ENCODE measurements at places on chromosomes 2 and 18.

GRCh38 chr2:96423291-96423690 lies 81.9 kb downstream of the NEURL3 start:
- DNase-seq, result no peak

DNA sequence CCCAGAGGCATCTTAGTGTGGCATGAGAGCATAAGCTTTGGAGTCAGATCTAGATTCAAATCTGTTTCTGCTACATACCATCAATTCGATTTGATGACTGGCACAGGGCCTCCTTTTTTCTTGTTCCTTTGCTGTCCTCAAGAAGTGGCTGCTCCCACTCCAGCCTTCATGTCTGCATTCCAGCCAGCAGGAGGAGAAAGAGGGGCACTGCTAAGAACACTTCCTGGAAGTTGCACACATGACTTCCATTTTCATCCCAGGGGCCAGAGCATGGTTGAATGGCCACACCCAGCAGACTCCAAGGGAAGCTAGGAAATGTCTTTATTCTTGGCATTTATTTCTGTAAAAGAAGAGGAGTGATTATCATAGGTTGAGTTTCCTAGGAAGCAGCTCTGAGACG lies 50.4 kb downstream of the EML6 start:
- no peak for DNase-seq

DNA sequence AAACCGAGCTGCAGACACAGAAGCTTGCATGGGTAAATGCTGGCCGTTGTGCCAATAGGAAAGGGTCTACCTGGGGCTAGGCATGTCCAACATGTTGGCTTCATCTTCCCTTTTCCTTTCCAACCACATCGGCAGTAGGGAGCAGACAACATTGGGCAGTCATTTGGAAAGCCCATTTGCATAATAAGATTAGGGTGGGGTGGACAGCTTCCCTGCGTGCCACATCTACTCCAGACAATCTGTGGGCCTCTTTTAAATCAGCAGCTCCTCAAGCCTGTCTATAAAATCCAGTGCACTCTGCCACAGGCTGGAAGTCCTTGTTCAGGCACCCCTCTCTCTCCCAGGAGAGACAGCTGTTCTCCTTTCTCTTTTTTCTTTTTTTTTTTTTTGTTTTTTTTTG lies 203.6 kb upstream of the KYNU start:
- no peak for DNase-seq

DNA sequence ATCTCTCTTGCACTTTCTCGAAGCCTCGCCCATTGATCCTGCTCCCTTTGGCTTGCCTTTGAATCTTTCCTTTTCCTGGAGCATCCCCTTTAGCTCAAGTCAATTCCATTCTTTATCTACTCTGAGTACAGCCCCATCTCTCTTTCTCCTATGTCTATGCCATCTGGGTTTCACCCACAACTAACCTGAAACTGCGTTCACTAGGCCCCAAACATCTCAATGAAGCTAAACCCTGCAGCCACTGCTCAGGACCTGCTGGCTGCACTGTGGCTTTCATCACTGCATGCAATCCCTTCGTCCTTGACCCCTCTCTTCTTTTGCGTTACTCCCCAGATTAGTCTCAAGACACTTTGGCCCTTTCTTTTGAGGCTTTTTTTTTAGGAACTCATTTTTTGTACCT lies 81.6 kb upstream of the CYRIA start:
- DNase-seq, result no peak

DNA sequence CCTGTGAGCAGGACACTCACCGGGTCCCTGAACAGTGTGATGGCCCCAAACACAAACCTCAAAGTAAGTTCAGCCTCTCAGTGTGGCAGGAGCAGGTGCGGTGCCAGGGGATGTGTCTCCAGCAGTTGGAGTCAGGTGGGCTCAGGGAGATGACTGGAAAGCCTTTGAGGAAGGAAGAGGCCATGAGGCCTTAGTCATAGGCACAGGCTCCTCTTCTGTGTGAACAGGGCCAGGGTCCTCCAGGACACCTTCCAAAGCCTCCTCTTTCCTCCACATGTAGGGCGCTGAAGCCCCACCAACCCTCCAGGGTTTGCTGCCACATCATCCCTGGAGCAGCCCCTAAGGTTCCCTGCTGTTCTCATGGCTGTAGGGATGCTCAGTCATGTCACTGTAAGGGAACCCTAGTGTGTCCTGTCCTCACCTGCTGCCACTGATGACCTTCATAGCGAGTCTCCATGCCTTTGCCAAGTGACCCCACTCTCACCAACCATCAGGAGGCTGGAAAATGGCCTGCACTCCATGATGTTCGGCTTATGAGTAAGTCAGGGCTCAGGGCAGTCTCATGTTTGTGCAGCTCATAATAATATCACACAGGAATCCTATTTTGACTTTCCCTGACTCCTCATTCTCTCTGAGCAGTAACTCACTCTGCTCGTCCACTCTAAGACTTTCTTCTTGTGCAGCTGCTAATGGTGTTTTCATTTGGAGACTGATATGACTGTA lies 1152.9 kb downstream of the RPIA start:
- no peak for DNase-seq
